Activated T-helper 17 cell treated with anti-CD3 and anti-CD28 coated beads, Interleukin-2, amount 50 U/mL, for 72 hours (primary cell): ENCODE measurements at places on chromosomes 5 and 9. TPM values are rescaled to one million over a fixed set of nuclear protein-coding genes. Genes with fewer than 3 reads are reported as not detected.

The CENPH gene
- 49.4 TPM for total RNA-seq

The IL7R gene
- total RNA-seq, result 162 TPM

GRCh38 chr9:97564291-97565175 is 63.1 kb downstream of the TMOD1 start:
- ATAC-seq, result no peak

DNA sequence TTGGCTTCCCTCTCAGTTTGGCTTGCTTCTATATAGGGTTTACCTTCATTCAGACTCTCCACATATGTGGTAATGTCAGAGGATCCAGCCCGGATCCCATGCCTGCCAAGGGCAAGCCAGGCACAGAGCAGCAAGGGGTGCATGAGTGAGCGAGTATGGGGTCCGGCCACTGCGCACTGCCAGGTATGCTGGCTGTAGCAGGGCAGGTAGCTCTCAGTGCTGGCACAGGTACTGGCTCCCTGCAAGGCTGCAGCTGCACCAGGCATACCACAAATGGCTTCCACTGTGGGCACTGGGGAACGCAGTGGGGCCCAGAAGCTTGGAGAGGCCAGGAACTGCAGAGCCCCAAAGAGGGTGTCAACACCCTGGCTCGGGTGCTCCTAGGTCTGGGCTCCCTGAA is 86.2 kb downstream of the GIN1 start:
- ATAC-seq, result peak; percentile 12

GRCh38 chr9:126524353-126525077 is 89.2 kb upstream of the LMX1B start:
- no peak for ATAC-seq

DNA sequence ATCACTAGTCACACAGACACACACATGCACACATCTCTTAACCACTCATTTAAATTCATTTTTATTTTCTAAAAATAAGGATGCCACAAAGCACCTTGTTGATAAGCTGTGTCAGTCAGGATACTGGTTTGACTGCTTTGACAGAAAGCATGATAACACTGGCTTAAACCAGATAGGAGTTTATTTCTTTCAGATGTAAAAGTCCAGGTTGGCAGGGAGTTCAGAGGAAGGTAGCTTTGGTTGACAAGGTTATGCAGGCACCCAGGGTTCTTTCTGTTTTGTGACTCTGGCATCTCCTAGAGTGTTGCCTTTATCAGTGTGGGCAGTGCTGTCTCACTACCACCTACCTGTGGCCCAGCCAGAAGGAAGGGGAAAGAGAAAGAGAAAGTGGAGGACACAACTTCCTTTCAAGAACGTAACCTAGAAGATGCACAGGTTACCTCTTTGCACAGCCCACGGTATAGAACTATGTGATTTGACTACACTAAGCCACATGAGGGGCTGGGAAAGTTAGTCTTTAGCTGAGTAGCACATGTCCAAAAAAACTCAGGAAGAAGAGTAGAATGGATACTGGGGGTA is 334.7 kb downstream of the OSTF1 start:
- no peak for ATAC-seq
